ENCODE measurements at places on chromosomes 7 and 10.

GRCh38 chr7:106279425-106280197 is 5.2 kb downstream of the NAMPT start:
- no peak for DNase-seq

DNA sequence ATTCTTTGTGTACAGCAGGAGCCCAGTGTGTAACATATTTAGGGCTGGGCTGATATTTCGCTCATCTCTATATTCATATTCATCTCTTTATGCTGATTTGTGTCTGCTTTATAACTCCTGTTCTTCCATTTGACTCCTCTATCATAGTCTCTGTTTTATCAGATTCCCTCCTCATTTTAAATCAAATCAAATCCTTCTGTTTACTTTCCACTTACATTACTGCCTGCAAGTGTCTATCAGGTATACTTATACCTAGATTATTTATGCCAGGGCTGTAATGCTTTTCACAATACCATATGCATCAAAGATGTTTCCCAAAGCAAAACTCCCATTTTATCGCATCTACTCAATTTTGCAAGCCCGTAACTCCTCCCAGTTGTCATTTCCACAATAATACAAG is 990.7 kb downstream of the SORCS1 start:
- DNase-seq, result no peak

GRCh38 chr10:98367604-98368451 is 47.2 kb downstream of the PYROXD2 start:
- DNase-seq, result no peak

DNA sequence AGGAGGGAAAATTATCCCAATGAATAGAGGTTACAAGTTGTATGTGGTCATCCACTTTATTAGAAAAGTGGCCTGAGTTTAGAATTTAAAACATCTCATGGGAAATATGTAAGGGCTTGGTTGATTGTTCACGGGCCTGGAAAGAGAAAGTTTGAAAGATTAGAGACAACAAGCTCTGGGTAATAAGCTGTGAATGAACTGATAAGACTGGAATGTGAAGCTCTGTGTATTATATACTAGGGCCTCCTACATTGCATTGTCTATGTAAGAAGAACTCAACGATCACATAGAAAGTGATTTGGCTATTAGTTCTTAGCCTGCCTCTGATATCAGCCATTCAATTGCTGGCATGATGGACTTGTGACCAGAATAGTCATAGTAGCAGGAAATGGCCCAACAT is 199.2 kb upstream of the MAGI2 start:
- DNase-seq, result no peak

DNA sequence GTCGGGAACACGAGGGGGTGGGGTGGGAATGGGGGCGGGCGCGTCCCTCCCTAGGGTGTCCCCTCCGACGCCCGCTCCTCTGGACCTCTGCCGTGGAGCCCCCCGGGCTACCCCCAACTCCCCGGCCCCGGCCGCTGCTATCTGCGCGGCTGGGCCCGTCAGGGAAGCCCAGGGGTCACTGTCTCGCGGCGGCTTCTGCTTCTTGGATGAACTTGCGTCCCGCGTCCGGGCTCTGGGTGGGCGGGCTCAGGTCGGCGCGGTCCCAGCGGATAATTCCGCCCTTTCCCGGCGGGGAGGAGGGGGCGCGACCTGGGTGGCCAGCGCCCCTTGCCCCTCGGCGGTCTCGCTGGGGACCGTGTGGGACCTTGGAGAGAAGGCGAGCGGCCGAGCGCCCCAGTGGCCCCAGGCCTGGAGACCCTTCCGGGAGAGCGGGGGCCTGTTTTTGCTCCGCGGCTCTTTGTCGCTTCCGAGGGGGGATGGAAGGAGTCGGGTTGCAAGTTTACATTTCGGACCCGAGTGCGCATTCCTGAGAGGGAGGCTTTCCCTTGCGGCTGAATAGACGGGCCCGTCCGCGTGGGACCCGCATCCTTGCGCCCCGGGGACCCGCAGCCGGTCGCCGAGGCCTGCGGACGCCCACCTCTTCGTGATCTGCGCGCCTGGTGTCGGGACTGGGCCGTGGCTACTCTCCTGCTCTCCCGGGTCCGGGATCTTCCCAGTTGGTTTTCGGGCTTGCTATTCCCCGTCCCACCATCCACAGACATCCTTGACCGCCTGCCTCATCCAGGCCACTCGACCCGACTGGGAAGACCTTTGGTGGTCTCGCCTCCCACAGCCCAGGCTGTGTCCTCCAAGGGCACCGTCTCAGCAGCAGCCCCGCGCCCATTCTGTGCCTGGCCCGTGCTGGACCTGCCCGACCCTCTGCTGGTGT is 812 bp downstream of the DOCK1 start:
- no peak for DNase-seq

- no peak for DNase-seq
Observed at GRCh38 chr7:158235862-158236261, 351.8 kb downstream of the PTPRN2 start.

DNA sequence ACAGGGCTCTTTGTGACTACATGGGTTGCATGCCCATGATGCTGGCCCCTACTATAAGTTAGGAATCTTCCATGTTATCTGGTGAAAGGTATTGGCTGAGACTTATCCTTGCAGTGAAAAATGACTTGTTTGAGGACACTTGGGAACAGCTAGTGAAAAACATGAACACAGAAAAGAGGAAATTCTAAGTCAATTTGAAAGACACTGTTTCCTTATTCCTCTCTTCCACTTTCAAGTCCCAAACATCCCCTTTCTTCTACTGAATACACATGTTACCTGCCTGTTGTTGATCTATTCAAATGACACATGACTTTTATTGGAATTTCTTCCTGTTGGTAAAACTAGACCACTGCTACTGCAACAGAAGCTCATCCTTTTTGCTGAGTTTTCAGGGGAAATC is 29.5 kb upstream of the PRKCQ start:
- DNase-seq, result no peak

GRCh38 chr10:128024426-128024825 is 101.8 kb downstream of the MKI67 start:
- DNase-seq, result no peak

- no peak for DNase-seq
Observed at GRCh38 chr10:68403701-68404100, 3.4 kb downstream of the RUFY2 start.

Measured in stimulated activated CD4-positive, alpha-beta T cell treated with anti-CD3 and anti-CD28 coated beads, Interleukin-15, amount 100 ng/mL, for 1 hour (primary cell).